ENCODE measurements at places on chromosomes 3 and 15. TPM values are rescaled to one million over a fixed set of nuclear protein-coding genes. Genes with fewer than 3 reads are reported as not detected.

- no peak for DNase-seq
These were observed 60.4 kb upstream of the RNF7 start for GRCh38 chr3:141677701-141678100.

GRCh38 chr15:39115379-39116057 is 465.4 kb upstream of the THBS1 start:
- no peak for DNase-seq

GRCh38 chr3:197847866-197848401 is 56.9 kb downstream of the LRCH3 start:
- DNase-seq, result no peak

DNA sequence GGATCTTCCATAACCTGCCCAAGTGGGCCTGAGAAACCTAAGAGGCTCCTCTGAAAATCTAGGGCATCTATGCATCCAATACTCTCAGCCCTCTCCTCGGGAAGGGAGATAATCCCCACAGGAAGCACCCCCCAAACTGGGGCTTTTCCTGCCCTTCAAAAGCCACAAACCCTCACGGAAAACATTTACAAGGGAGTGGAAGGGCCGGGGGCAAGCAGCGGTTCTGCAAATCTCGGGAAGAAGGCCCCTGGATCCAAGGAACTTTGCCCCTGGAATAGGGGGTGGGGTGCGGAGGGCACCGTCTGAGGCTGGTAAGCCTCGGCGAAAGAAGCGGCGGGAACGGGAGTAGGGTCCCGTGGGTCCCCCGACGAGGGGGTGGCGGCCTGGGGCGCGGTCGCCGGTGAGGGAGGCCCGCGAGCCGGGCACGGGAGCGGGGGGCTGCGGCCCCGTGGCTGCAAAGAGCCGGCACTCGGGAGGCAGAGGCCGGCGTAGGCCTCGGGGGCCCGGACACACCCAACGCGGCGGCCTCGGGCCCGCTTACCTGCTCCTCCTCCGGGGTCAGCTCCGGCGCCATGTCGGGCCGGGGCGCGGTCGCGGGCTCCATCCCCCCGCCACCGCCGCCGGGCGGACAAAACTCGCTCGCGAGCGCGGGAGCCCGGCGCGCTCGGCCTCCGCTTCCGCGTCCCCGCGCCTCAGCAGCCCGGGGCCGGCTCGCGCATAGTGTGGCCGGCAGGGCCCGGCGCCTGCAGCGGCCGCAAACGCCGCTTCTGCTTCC is 755 bp downstream of the PTPN9 start:
- DNase-seq, result peak; percentile 30

DNA sequence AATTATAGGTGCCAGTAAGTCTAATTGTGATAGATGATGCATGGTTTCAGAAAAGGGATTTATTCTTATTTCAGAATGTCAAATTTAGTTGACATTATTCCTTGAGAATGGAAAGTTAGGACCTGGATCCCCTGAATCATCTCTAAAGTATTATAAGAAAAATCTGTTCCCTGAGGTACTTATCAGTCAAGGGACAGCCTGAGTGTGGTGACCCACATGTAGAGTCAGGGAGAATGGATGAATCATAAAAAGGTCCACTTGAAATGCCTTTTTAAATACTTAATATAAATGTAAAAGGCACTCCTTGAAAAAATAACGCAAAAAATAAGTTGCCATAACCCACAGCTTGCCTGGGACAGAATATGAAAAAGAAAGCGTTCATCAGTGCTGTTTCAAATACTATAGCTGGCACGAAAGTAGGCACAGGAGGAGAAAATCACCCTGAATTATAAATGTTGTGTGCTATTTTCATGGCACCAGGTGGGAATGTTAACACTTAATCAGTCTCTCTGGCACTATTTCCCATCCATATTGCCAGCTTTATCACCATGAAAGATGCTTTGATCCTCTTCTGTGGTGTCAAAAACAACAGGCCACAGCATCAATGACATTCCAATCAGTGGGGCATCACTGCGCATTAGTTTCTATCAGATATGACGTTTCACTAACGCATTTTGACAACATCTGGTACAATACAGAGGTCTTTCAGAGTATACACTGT is 208.5 kb downstream of the EPHA3 start:
- DNase-seq, result no peak

- DNase-seq, result no peak
These were observed 157.6 kb upstream of the PPP2R3A start for GRCh38 chr3:135807879-135808278.

- DNase-seq, result peak; percentile 10
These were observed 153.9 kb downstream of the KLF13 start for GRCh38 chr15:31480356-31481025.

DNA sequence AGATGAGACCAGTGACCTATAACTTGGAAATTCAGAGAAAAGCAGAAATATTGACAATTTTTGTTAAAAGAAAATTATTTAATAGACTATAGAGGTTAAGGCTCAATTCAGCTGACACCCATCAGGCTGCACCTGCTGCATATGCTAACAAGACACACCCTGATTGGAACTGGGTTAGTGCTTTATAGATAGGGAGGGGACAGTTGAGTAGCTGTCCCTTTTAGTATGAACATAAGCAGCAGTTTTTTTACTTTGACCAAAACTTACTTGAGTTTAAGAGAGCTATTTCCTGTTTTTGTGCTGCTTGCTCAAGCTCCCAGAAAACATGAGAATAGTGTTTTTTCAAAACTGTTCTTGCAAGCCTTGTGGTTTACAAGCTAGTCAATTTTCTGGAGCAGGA is 292.6 kb downstream of the LRRC3B start:
- no peak for DNase-seq

DNA sequence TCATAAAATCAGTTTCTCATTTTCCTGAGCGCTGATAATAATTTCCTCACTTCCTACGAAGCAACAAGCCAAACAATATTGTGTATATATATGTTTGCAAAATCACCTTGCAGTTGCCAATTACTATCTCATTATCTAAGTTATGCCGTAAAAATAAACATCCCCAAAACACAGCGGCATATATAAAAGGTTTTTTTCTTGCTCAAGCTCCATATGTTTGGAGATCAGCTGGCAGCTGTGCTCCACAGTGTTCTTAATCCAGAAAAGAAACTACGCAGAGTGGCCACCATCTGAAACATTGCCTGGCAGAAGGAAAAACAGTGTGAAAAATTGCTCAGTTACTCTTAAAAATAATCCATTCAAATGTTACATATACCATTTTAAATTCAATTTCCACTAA is 951.4 kb downstream of the PLOD2 start:
- DNase-seq, result no peak

- DNase-seq, result no peak
These were observed 19.4 kb downstream of the RTP3 start for GRCh38 chr3:46517016-46517783.

DNA sequence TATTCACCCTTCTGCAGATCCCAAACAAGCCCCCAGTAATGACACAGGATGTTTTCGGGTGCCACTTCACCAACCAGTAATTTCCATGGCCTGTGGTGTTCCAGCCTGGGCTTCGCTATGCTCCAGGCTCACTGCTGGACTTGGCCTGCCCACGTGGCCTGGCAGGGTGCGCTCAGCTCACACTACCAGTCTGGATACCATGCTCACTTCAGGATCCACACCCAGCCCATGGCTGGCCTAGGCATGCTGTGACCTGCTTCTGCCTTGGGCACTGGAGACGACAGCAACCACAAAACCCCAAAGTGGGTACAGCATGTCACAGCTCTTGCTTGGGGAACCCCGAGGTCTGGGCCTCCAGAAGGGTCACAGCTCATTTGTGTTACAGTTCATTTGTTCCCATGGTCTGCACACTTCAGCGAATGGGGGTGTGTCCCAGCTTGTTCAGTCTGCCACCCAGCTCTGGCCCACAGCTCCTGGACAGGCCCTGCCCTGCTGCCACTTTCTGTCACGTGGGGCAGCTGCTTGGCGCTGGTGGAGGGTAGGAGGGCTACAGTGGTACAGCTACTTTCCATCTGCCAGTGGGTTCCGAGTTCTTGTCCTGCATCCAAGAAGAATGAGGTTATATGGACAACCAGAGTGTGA is 650.8 kb downstream of the MCTP2 start:
- DNase-seq, result no peak

- DNase-seq, result no peak
These were observed 21.9 kb downstream of the FSTL1 start for GRCh38 chr3:120428924-120429323.

DNA sequence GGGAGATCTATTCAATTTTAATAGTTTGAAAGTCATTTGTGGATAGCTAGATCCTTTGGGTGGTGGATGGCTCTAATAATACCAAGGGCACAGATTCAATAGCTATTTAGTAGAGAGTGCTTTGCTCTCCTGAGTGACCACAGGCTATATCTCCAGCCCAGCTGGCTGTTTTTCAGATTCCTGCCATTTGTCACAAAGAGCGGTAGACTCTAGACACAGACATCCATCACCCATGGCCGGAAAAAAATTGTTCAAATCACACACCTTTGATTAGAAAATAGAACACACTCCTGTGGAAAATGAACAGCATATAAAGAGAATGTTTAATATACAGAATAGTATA is 171.6 kb upstream of the MITF start:
- no peak for DNase-seq

DNA sequence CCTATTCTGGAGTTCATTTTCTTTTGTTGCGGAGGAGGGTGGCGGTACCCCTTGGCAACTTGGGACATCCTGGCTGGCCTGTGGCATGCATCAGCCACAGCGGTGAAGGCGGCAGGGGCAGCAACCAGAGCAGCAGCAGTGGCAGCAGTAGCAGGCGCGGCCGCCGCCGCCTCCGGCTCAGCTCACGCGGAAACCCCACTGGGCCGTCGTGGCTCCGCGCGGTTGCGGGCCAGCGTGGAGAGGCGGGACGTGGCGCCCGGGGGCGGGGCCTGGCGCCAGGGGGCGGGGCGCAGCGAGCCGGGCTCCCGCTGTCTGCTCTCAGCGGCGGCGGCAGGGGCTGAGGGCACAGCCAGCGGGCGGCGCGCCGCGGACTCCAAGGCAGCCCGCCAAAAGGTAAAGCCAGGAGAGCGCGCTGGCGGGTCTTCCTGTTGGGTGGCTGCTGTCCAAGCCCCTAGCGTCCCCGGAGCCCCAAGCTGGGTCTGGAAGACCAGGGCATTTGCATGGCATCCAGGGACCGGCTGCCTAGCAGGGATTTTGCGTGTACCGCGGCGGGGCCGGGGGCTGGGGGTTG is 334.4 kb upstream of the THRB start:
- DNase-seq, result peak; percentile 39

- DNase-seq, result no peak
These were observed 53.1 kb upstream of the MAP4 start for GRCh38 chr3:48069339-48069738.

DNA sequence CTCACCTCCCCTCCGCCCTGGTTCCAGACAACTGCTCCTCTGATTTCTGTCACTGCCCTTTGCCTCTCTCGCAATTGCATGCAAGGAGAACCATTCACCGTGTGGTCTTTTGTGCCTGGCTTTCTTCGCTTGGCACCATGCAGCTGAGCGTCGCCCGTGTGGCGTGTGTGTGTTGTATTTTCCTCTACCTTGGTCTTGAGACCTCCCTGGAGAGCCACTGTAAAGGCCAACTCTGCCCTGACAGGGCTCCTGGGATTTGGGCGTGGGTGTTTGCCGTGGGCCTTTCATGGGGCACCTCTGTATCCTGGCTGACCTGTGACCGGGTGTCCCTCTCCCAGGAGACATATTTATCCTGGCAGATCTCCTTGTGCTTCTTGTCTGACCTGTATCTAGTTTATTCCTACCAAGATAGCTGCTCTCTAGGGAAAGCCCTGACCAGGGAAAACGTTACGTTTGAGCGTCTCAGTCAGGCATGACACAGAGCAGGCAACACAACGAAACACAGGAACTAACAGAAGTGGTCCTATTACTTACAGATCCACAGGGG is 2.0 kb upstream of the PIGZ start:
- DNase-seq, result no peak

- no peak for DNase-seq
These were observed 82.6 kb upstream of the ATP11B start for GRCh38 chr3:182710557-182711157.

- no peak for DNase-seq
These were observed 32.4 kb downstream of the C2CD4A start for GRCh38 chr15:62099094-62099601.

DNA sequence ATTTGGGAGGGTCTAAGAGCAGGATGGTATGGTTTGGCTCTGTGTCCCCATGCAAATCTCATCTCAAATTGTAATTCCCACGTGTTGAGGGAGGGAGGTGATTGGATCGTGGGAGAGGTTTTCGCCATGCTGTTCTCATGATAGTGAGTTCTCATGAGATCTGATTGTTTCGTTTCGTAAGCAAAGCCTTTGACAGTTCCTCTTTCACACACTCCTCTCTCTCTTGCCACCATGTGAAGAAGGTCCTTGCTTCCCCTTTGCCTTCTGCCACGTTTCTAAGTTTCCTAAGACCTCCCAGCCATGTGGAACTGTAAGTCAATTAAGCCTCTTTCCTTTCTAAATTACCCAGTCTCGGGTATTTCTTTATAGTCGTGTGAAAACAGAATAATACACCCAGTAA is 553.7 kb downstream of the TAFA4 start:
- no peak for DNase-seq

- no peak for DNase-seq
These were observed 460.8 kb upstream of the CFAP20DC start for GRCh38 chr3:59510576-59510975.

DNA sequence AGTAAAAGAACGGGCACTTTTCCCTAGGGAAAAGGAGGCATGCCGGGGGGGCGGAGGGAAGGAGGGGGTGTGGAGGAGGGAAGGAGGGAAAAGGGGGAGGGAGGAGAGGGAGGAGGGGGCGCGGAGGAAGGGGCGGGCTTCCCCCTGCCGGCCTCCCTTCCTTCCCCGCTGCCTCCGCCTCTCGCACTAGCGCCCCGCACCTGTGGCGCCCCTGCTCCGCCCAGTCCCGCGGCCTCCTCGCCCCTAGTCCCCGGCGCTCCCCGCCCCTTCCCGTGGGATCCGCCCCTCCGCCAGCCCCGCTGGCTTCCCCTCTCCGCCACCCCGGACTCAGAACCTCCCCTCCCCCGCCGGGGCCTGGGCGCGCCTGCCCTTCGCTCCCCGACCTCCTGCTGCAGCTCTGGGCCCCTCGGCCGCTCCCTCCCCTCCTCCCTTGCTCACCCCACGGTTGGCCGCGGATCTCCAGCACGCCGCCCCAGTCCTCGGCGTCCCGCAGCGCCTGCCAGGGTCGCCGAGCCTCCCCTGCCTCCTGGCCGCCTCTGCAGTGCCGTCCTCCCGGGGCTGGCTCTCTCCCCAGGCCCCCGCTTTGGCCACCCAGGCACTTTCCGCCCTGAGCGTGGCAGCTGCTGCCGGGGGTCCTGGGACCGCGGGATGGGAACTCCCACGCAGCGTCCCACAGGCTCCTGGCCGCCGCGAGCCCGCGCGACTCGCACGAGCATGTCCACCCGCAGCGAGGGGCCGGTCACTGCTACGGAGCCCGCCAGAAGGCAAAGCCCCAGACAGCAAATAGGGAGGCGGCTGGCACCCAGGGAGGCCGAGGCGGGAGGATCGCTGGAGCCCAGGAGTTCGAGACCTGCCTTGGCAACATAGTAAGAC is 147.4 kb downstream of the TJP1 start:
- peak; percentile 92 for DNase-seq

- DNase-seq, result no peak
These were observed 134.5 kb upstream of the C2CD4B start for GRCh38 chr15:62299541-62299940.

- no peak for DNase-seq
These were observed 759 bp upstream of the GMPS start for GRCh38 chr3:155869691-155870090.

GRCh38 chr3:193132964-193133363 is 108.1 kb upstream of the PLAAT1 start:
- DNase-seq, result no peak

SLC38A3 gene
- 7.4 TPM for polyA plus RNA-seq

PIGB gene
- polyA plus RNA-seq, result 19.3 TPM

ZKSCAN7 gene
- 15.9 TPM for polyA plus RNA-seq

ROBO2 gene
- polyA plus RNA-seq, result 59.2 TPM

UBE2E2 gene
- 47.8 TPM for polyA plus RNA-seq

GOLGA6D gene
- 0.27 TPM for polyA plus RNA-seq

GJD2 gene
- not detected for polyA plus RNA-seq

COL7A1 gene
- polyA plus RNA-seq, result 13.2 TPM

B4GALT4 gene
- 32.2 TPM for polyA plus RNA-seq

AHSG gene
- polyA plus RNA-seq, result 3.2 TPM

Data from left lung (tissue), 14 donors.